ENCODE measurements at places on chromosomes 2 and 18.

GRCh38 chr2:119544075-119544938 lies at the start of gene CFAP221:
CFAP221 (plus strand) TSS chr2:119544449; CDS start chr2:119546132, 1,683 bp downstream.
- H3K4me1 ChIP-seq, result peaks cover 4% of the 10 kb centered on the region
- peak within 1 kb of the TSS; percentile 38 for H3K4me3 ChIP-seq
- H3K27ac ChIP-seq, result no peak within 1 kb of the TSS
- H3K36me3 ChIP-seq, result peaks cover 1% of the 10 kb centered on the region

GRCh38 chr2:112229348-112229747 lies 25.5 kb downstream of the ZC3H8 start:
- no peak overlapping the region for H3K4me3 ChIP-seq
- H3K36me3 ChIP-seq, result peaks cover 43% of the 10 kb centered on the region
- no peak overlapping the region for H3K27ac ChIP-seq
- H3K27me3 ChIP-seq, result no peaks in the 10 kb centered on the region
- H3K4me1 ChIP-seq, result no peaks in the 10 kb centered on the region

- peaks cover 27% of the 10 kb centered on the region for H3K27me3 ChIP-seq
- no peak overlapping the region for H3K4me3 ChIP-seq
- no peaks in the 10 kb centered on the region for H3K36me3 ChIP-seq
- no peak for DNase-seq
- H3K4me1 ChIP-seq, result peaks cover 17% of the 10 kb centered on the region
- H3K27ac ChIP-seq, result no peak overlapping the region
These were observed 98.2 kb upstream of the TTC39C start for GRCh38 chr18:23916338-23916737.

DNA sequence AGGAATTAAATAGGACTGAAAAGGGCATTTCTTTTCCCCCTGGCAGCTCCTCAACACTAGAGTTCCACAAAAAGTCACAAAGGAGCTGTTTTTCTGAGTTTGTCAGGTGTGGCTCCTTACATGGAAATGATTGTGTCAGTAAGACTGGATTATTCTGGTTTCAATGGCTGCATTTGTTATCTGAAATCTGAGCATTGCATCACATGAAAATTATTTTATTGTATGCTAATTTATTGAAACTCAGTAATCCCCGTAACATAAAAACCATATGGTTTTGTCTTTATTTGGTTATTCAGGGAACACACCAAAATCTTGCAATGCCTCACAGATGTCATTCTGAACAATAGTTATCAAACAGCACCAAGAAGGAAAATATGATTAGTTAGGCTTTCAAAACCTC lies 439.7 kb upstream of the TNP1 start:
- DNase-seq, result no peak
- H3K36me3 ChIP-seq, result no peaks in the 10 kb centered on the region
- no peak overlapping the region for H3K27ac ChIP-seq
- peaks cover 2% of the 10 kb centered on the region for H3K27me3 ChIP-seq
- H3K4me1 ChIP-seq, result no peaks in the 10 kb centered on the region

- no peak overlapping the region for H3K27ac ChIP-seq
- H3K36me3 ChIP-seq, result no peaks in the 10 kb centered on the region
- H3K4me3 ChIP-seq, result no peak overlapping the region
- H3K27me3 ChIP-seq, result peaks cover 18% of the 10 kb centered on the region
These were observed 142.4 kb upstream of the ZNF236 start for GRCh38 chr18:76679945-76680344.

DNA sequence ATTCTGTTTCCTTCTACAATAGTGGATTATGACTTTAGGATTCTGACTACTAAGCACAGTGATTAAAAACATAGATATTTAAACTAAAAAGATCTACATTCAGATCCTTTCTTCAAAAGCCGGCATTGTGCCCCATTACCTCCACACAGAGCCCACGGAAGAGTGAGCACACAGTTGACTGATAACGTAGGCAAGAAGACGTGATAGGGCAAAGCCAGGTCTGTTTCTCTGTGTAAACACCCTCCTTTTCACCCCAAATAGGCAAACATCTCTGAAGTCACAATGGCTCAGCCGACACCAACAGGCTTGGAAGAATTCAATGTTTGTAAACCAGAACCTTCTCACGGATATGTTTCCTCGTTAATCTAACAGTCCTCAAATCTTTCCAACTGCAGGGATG lies 302.9 kb downstream of the CMPK2 start:
- H3K36me3 ChIP-seq, result no peaks in the 10 kb centered on the region
- H3K27me3 ChIP-seq, result no peaks in the 10 kb centered on the region
- DNase-seq, result no peak
- no peak overlapping the region for H3K4me3 ChIP-seq
- H3K27ac ChIP-seq, result no peak overlapping the region
- no peaks in the 10 kb centered on the region for H3K4me1 ChIP-seq

DNA sequence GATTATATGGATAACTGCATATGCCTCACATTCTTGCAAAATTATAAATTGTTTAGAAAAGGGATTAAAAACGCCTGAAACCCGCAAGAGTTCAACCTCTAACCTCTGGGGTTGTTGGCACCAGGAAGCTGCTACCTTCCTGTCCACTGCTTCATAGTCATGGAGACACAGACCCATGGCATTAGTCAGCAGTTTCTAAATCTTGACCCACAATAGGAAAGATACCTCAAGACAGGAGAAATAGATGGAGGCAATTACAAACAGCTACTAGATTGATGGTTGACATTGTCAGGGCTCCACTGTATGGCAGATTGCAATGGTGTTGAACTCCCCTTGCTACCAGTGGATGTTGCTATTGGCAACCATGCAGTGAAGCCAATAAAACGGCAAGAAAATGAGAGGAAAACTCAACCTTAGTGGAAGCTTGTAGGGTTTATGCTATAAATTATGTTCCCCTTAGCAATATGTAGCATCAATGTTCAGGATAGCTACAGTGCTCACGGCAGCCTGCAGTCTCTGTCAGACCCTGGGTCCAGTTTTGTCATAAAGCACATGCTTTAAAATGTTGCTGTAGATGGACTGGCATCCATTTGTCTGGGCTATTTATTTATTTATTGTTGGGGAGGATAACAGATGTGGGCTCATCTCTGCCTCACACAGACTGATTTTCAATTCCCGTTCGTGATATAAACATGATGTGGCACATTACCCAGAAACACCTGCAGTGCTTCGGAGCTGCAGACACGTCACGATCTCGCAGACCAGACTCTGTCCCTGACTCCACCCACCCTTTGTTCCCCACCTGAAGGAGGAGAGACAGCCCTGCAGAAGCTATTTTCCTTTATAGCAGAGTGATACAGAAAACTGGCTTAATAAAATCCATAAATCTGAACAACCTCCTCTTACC lies 233.4 kb downstream of the AGPS start:
- peaks cover 1% of the 10 kb centered on the region for H3K36me3 ChIP-seq
- peak; percentile 46 for DNase-seq
- peak overlapping the region; percentile 28 for H3K4me3 ChIP-seq
- H3K27ac ChIP-seq, result no peak overlapping the region

GRCh38 chr2:65264821-65265670 lies 37.4 kb downstream of the ACTR2 start:
- no peaks in the 10 kb centered on the region for H3K4me1 ChIP-seq
- H3K36me3 ChIP-seq, result peaks cover 54% of the 10 kb centered on the region
- no peak overlapping the region for H3K27ac ChIP-seq

GRCh38 chr2:42195559-42195958 lies 26.4 kb downstream of the EML4 start:
- peaks cover 51% of the 10 kb centered on the region for H3K4me1 ChIP-seq
- no peak overlapping the region for H3K4me3 ChIP-seq
- no peak for DNase-seq
- H3K27me3 ChIP-seq, result no peaks in the 10 kb centered on the region
- no peak overlapping the region for H3K27ac ChIP-seq

DNA sequence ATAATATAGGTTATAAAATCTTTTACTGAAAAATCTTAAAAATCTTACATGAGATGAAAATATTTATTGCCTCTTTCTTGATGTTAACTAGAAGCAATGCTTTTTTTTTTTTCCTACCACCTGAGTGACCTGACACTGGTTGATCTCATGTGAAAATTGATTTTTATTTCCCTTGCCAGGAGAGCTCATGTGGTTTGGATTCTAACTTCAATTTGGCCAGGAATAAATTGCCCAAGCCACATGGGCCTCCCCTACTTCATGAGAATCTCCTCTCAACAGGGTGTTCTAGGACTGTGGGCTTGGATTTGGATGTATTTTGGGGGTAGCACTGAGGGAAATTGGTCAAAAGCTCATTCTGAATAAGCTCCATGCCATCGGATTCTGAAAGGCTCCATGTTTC lies 20.1 kb downstream of the IDH1 start:
- H3K36me3 ChIP-seq, result peaks cover 31% of the 10 kb centered on the region
- no peaks in the 10 kb centered on the region for H3K4me1 ChIP-seq
- H3K27me3 ChIP-seq, result no peaks in the 10 kb centered on the region
- no peak for DNase-seq
- no peak overlapping the region for H3K27ac ChIP-seq

GRCh38 chr18:67104700-67105284 lies 411.7 kb downstream of the DSEL start:
- peak; percentile 61 for DNase-seq
- H3K4me3 ChIP-seq, result no peak overlapping the region
- H3K4me1 ChIP-seq, result no peaks in the 10 kb centered on the region
- no peaks in the 10 kb centered on the region for H3K36me3 ChIP-seq

DNA sequence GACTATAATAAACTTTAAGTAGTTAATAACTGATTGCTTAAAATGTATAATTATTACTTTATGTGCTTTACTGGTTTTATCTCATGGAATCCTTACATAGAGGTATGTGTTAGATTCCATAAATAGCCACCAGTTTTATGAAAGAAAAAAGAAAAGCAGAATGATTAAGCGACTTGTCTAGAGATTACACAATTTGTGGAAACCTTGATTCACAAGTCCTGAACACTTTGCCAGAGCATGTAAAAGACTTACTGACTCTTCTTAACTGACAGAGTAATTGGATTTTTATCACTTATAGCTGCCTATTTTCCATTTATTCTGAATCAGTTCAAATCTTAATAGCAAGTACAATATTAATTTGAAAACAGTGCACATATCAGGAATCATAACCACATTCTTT lies 448.7 kb upstream of the NETO1 start:
- no peaks in the 10 kb centered on the region for H3K36me3 ChIP-seq
- H3K4me1 ChIP-seq, result no peaks in the 10 kb centered on the region
- DNase-seq, result no peak
- H3K27ac ChIP-seq, result no peak overlapping the region
- no peaks in the 10 kb centered on the region for H3K27me3 ChIP-seq

DNA sequence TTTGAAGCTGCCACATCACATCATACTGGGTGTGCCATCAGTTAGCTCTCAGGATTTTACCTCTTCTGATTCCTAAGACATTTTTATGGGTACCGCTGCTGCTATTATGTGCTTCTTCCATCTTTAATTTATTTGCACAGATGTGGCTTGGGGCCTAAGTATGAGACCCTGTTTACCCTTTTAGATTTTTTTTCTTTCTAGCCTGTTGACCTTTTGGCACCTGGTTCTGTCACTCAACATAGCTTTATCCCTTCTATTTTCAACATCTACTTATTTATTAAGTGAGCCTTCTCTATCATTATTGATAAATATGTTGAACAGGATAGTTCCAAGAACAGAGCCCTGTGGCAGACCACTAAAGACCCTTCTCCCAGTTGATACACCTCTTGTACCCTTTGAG lies 57.0 kb downstream of the TET3 start:
- no peak for DNase-seq
- H3K4me3 ChIP-seq, result no peak overlapping the region
- no peaks in the 10 kb centered on the region for H3K27me3 ChIP-seq
- H3K27ac ChIP-seq, result no peak overlapping the region

GRCh38 chr2:152655880-152656279 lies 61.4 kb downstream of the PRPF40A start:
- H3K36me3 ChIP-seq, result peaks cover 43% of the 10 kb centered on the region
- DNase-seq, result no peak
- H3K4me3 ChIP-seq, result no peak overlapping the region
- H3K27me3 ChIP-seq, result no peaks in the 10 kb centered on the region
- H3K27ac ChIP-seq, result no peak overlapping the region

GRCh38 chr2:199627417-199627816 lies 169.7 kb upstream of the SATB2 start:
- DNase-seq, result no peak
- no peak overlapping the region for H3K27ac ChIP-seq
- H3K4me3 ChIP-seq, result no peak overlapping the region
- H3K36me3 ChIP-seq, result no peaks in the 10 kb centered on the region

DNA sequence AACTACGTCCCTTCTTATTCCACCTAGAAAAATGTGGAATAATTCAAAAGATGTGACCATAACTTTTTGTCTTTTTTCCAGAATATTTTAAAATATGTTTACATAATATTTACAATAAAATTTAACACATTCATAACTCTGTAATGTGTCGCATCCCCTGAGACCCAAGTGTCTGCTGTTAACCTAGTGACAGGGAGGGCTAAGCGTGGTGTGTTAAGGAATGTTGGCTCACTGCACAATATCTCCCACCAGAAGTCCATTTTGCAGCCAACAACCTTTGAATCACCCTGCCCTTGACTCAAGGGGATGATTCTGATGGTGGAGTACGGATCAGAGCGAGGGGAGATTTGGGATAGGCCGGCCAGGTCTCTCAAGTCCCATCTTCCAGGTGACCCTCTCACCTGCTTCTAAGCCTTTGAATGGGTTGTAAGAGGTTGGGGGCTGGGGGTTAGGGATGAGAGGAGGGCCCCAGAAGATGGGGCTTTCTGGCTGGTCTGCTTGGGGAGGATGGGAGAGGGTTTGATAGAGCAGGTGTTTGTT lies 43.3 kb downstream of the SERTAD2 start:
- H3K4me3 ChIP-seq, result no peak overlapping the region
- peaks cover 14% of the 10 kb centered on the region for H3K27me3 ChIP-seq
- peaks cover 26% of the 10 kb centered on the region for H3K4me1 ChIP-seq
- peaks cover 1% of the 10 kb centered on the region for H3K36me3 ChIP-seq
- H3K27ac ChIP-seq, result no peak overlapping the region

DNA sequence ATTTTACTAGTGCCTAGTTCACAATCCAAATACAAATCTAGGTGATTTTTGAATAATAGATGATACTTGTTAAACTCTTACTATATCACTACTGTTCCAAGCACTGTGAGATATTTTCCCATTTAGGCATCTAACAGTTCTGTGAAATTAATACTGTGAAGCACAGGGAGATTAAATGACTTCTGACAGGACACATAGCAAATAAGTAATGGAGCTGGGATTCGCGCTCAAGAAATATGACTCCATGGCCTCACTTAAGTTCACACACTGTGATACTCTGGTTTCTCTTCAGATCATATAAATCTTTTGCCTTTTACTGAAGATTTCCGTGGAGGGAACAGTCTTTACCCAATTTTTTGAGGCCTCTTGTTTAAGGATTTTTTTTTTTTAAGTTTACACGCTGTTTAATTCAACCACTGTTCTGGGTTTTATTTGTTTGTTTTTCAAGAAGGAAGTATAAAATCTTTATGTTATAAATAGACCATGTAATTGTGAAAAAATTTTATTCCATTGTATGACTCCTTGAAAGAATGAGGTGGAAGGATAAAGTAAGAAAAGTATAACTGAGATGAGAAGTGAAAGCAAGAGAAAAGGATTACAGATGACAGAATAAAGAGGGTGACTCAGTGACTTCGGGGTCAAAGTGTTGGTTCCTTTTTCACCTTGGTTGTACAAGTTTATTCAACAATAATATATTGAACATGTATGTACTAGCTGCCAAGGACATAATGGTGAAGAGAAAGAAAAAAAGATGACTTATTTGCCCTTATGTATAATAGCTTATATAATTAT lies 30.2 kb downstream of the RBM45 start:
- H3K4me3 ChIP-seq, result no peak overlapping the region
- H3K27me3 ChIP-seq, result peaks cover 32% of the 10 kb centered on the region
- H3K36me3 ChIP-seq, result no peaks in the 10 kb centered on the region
- H3K4me1 ChIP-seq, result no peaks in the 10 kb centered on the region
